ENCODE measurements at places on chromosomes 4 and X.

- H3K27me3 ChIP-seq = peaks cover 26% of the 10 kb centered on the region
- no peaks in the 10 kb centered on the region for H3K36me3 ChIP-seq
- DNase-seq = no peak
- H3K4me1 ChIP-seq = no peaks in the 10 kb centered on the region
Observed at GRCh38 chr4:4880492-4880891, 21.0 kb downstream of the MSX1 start.

DNA sequence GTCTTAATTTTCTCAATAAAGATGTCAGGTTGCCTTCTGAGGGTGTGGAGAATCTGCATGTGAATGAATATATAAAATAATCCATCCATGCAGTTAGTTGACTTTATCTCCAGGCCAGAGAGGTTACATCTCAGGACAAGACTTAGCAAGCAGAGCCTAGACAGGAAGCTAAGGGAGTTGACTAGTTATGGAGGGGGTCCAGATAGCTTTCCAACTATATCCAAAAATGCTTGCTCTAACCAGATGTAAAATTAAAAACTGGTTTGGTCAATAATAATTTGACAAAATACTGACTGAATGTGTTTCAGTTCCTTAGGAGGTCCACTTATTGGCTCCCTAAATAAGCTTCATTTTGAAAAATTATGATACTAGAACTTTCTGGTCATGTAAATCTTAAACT lies 101.4 kb downstream of the PAPSS1 start:
- H3K27me3 ChIP-seq = no peaks in the 10 kb centered on the region
- no peak for DNase-seq
- no peak overlapping the region for H3K4me3 ChIP-seq
- H3K27ac ChIP-seq = no peak overlapping the region
- H3K36me3 ChIP-seq = peaks cover 3% of the 10 kb centered on the region

- DNase-seq = no peak
- H3K27ac ChIP-seq = no peak overlapping the region
- peaks cover 6% of the 10 kb centered on the region for H3K27me3 ChIP-seq
- no peak overlapping the region for H3K4me3 ChIP-seq
- no peaks in the 10 kb centered on the region for H3K36me3 ChIP-seq
- H3K4me1 ChIP-seq = no peaks in the 10 kb centered on the region
Observed at GRCh38 chrX:136221851-136222513, 29.2 kb downstream of the MAP7D3 start.

DNA sequence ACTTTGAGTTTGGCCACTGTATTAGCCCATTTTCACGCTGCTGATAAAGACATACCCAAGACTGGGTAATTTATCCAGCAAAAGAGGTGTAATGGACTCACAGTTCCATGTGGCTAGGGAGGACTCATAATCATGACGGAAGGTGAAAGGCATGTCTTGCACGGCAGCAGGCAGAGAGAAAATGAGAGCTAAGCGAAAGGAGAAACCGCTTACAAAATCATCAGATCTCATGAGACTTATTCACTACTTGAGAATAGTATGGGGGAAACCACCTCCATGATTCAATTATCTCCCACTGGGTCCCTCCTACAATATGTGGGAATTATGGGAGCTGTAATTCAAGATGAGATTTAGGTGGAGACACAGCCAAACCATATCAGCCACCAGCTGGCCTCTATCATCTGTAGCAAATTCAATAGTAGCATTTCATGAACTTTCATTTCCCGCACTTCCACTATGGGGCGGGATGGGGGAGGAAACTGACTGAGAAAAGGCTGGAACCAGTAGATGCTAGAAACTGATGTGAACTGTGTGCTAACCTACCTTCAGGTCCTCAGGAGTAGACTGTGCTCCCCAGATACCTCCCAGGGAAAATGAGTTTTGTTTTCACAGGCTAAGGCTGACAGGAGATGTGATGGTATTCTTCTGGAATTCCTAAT lies 35.3 kb upstream of the LGI2 start:
- H3K4me1 ChIP-seq = no peaks in the 10 kb centered on the region
- DNase-seq = no peak
- H3K27me3 ChIP-seq = no peaks in the 10 kb centered on the region
- H3K4me3 ChIP-seq = no peak overlapping the region
- no peak overlapping the region for H3K27ac ChIP-seq

- no peak for DNase-seq
- peak overlapping the region; percentile 80 for H3K27ac ChIP-seq
- H3K4me1 ChIP-seq = peaks cover 5% of the 10 kb centered on the region
- H3K27me3 ChIP-seq = no peaks in the 10 kb centered on the region
Observed at GRCh38 chr4:184417802-184418511, 56.4 kb downstream of the IRF2 start.

GRCh38 chr4:16439768-16440167 lies 213.5 kb upstream of the TAPT1 start:
- DNase-seq = no peak
- H3K4me3 ChIP-seq = no peak overlapping the region
- no peak overlapping the region for H3K27ac ChIP-seq
- no peaks in the 10 kb centered on the region for H3K27me3 ChIP-seq
- no peaks in the 10 kb centered on the region for H3K4me1 ChIP-seq
- H3K36me3 ChIP-seq = no peaks in the 10 kb centered on the region

GRCh38 chrX:46444011-46444410 lies 101.2 kb downstream of the ZNF674 start:
- H3K27ac ChIP-seq = no peak overlapping the region
- peaks cover 13% of the 10 kb centered on the region for H3K27me3 ChIP-seq
- H3K36me3 ChIP-seq = no peaks in the 10 kb centered on the region
- no peaks in the 10 kb centered on the region for H3K4me1 ChIP-seq
- no peak for DNase-seq
- H3K4me3 ChIP-seq = no peak overlapping the region

- H3K4me1 ChIP-seq = no peaks in the 10 kb centered on the region
- no peaks in the 10 kb centered on the region for H3K36me3 ChIP-seq
- no peak overlapping the region for H3K27ac ChIP-seq
- no peaks in the 10 kb centered on the region for H3K27me3 ChIP-seq
- H3K4me3 ChIP-seq = no peak overlapping the region
- DNase-seq = no peak
Observed at GRCh38 chr4:156321203-156321602, 367.5 kb upstream of the CTSO start.

Measured in breast epithelium (tissue), 4 donors.